ENCODE measurements at places on chromosomes 6 and 20.
A peak's percentile ranks its signal among the peaks of the same experiment; 100 is the strongest.

GRCh38 chr20:15332711-15333160 is 995.3 kb upstream of the FLRT3 start:
- DNase-seq = no peak

GRCh38 chr20:25275813-25276532 is 28.1 kb downstream of the PYGB start:
- DNase-seq = no peak

- no peak for DNase-seq
These were observed 8.3 kb upstream of the ZBTB2 start for GRCh38 chr6:151399679-151400078.

GRCh38 chr20:45822857-45823256 is 4.3 kb downstream of the TNNC2 start:
- DNase-seq = no peak

DNA sequence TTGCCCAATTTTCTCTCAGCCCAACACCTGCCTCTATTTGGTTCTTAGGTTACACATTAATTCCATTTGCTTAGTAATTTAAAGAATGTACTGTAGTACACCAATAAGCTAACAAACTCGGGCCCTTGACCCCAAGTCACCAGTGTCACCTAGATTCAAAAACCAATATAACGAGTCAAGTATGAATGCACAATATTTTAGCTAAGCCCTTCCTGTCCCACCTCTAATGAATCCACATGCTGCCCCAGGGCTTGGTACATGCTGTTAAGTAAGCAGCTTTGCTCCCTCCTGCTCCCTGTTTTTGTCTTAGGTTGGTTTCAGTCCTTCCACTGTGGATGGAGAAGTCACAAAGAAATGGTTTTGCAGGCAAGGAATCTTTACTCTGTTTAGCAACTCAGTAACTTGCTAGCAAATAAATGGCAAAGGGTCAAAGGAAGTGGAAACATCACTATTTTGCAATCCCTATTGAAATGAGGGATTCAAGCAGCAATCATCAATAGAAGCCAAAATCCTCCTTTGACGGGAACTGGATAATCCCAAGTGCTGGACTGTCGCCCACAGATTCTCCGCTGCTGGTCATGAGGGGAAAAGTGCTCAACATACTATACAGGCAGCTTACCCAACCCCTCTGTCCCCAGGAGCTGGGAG is 5.0 kb upstream of the MPC1 start:
- DNase-seq = no peak

- no peak for DNase-seq
These were observed 22.7 kb upstream of the MAPRE1 start for GRCh38 chr20:32796981-32797451.

GRCh38 chr6:128311944-128312570 is 208.3 kb downstream of the PTPRK start:
- DNase-seq = no peak

GRCh38 chr6:110414669-110415068 is 706 bp downstream of the DDO start:
- DNase-seq = no peak

DNA sequence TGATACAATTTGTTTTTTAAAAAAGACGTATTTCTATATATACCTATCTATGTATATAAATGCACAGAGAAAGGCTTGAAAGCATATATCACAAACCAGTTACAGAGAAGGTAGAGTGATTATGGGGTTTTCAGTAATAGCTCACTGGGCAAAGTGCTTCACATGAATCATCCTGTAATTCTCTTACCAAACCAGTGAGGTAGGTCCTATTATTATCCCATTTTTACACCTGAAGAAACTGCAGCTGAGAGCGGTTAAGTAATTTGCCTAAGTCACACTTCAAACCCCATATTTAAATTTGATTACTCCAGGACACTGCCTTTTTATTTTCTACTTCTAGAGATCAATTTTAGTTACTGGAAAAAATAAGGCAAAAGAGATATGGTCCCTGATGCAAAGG is 4.4 kb downstream of the GSS start:
- DNase-seq = no peak

DNA sequence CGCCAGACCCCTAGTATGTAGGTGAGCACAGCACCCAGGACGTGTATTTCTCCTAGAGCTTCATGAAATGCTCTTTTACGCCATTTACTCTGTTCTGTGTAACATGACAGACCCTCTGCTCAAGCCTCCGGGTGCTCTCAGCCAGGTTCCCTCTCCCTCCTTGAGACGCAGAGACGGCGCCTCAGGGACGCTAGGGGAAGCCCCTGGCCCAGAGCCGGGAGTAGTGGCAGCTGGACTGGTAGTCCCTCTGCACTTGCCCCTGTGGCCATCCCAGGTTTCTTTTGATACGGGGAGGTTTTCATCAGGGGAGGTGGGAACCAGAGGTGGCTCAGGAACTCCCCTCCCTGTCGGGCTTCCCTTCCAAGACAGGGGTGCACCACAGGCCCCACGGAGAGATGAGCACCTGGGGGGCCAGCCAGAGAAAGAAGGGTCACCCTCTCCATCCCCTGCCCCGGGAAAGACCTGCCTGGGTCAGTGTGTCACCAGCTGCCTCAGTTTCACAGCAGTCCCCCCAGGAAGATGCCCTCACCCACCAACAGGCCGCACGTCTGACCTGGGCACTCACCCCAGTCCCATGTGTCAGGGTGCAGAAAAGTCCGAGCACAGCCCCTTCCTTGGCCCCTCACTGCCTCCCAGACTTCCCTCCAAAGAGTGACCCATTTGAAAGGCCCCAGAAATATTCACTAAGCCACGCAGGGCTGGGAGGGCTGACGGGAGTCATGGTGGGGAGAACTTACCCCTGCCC is 58.1 kb upstream of the AFDN start:
- DNase-seq = no peak

DNA sequence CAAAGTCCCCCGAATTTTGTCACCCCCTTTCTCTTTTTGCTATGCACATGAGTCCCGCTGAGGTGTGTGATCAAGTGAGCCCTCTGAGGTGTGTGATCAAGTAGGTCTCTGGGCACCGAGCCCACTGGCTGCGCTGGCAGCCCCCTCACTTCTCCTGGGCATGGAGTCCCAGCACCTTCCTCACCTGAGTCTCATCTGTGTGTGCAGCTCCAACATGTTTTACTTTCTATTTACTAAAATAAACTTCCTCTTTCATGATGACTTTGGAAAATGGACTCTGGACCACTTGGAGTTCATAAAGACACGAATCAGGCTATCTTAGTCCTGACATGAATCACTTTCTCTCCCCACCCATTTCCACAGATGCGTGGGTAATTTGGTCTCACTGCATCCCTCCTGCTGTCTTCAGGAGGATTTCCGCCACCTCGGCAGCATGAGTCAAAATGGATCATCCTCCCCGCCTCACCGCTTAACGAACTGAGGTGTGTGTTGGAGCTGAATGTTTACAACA is 39.8 kb downstream of the PRDM1 start:
- DNase-seq = no peak

GRCh38 chr6:106528521-106528920 is 100.8 kb downstream of the RTN4IP1 start:
- DNase-seq = no peak

GRCh38 chr6:47027315-47027714 is 14.8 kb downstream of the ADGRF1 start:
- DNase-seq = no peak

DNA sequence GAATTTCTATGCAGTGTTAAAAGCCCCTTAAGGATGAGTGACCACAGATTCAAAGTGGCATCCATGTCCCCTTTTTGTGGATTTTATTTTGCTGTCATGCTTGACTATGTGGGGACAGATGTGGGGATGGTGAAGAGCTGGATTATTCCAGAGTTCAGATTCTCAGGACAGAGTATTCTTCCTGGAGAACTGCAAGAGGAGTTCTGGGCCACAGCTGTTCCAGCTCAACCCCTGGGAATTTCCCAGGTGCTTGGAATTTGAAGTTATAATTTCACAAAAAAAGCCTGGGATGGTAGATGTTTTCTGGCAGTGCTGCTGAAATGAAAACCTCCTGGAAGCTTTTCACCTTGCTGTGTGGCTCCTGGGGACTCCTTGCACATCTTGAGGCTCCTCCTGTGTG is 671.8 kb upstream of the MARCKS start:
- no peak for DNase-seq

DNA sequence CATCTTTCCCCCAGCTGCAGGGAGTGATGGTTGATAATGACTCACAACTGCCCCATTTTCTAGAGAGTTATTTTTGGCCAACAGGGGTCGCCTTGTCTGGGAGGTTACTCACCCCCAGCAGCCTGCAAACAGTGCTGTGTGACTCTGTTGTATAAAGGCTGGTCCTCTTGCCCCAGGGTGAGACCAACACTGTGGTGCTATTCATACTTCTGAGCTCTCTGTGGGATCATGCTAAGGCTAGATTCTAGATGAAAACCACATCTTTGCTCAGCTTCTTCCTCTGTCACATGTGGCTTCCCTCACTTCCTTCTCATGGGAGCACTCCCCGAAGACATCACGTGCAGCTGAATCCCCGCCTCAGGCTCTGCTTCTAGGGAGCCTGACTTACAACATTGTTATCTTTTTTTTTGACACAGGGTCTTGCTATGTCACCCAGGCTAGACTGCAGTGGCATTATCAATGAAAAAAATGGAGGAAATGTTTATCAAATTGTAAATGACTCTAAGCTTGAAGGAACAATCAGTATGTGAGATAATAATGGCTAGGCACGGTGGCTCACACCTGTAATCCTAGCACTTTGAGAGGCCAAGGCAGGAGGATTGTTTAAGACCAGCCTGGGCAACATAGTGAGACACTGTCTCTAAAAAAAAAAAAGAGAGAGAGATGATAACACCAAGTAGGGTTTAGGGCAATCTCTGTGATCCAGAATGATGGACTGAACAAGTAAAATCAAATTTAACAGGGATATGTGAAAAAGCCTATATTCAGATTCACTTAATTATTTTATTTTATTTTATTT is 55.7 kb upstream of the SLC23A2 start:
- peak; percentile 64 for DNase-seq

DNA sequence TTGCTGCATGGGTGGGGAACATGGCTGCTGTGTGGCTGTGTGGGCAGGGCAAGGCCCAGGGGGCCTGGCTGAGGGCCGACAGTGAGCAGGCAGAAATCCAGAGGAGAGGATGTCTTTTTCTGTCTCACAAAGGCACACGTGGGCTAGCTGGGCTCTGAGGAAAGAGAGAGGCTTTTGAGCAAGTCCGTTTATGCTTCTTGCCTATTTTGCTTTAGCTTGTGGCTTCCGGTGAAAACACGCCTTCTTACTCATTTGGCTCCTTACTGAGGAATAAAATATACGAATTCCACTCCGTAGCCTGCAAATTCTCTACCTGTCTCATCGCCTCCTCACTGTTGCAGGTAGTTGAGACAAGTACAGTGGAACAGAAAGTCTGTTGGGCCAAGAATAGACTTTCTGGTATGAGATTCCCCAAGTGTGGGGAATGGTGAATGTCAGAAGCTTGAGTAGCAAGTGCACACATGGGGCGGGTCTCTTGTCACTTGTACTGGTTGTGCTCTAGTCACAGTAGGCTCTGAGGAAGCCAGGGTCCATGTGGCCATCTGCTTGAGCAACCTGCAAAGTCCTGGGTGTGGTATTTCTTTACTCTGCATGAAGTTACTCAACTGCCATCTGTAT is 28.4 kb downstream of the WRNIP1 start:
- no peak for DNase-seq

- DNase-seq = no peak
These were observed 22.6 kb downstream of the MTHFD1L start for GRCh38 chr6:150887978-150888563.
